ENCODE measurements at places on chromosomes 16 and 17.

- no peak for DNase-seq
Measured at GRCh38 chr17:74282587-74283370, 8.7 kb downstream of the DNAI2 start.

DNA sequence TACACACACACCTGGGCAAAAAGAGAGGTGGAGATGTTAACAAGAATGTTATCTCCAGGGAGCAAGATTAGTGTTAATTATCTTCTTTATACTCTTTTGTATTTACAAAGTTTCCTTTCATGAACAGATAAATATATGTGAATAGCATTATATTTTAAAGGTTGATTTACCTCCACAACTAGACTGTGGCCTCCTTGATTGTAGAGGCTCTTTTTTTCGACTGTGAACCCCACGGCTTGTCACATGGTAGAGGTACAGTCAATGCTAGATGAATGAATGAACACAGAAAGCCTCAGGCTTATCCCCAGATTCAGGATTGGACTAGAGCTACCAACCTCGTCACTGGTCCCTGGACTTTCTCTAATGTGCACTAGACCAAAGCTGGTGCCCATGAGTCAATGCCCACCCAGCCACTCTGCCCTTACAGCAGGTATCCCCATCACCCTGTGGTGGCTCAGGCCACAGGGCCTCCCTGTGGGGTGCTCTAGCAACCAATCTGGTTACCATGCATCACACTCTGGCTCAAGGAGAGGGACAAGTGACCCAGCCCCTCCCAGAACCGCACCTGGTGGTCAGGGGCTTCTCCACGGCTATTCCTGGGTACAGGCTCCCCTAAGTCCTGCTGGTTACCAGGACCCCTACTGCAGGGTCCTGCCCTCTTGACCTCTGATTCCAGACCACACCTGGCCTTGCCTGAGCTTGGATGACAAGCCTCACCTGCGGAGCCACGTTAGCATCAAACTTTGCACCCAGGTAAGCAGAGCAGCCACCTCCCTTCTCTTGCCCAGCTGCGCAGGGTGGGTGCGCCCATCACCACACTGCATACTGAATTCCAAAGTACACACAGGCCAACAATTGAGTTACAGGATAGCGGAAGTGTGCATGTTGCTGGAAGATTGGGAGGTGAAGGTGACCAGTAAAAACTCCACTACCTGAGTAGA is 101.0 kb downstream of the CDYL2 start:
- no peak for DNase-seq

- DNase-seq, result no peak
Measured at GRCh38 chr16:66746682-66747081, 4.7 kb downstream of the DYNC1LI2 start.

DNA sequence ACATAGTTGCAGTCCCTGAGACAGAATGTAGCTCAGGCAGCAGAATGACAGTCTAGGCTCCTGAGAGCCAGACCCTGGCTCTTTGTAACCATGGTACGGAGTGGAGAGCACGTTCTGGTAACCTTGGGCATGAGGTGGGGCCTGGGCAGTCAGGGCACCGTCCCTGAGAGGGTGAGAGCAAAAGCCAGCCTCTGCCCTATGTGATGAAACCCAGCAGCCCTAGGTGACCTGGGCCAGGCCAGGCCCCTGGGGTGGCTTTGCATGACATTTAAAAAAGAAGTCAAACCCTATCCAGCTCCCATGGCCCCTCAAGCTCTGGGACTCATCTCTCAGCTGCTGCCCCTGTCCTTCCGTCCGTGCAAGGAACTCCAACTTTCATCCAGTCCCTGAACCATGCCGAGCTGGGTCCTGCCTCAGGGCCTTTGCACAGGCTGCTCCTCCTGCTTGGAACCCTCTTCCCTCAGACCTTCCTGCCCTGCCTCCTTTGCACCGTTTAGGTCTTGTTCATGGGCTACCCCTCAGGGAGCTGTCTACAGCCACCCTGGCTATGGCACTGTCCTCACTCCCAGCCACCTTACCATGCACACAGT is 188.6 kb downstream of the NTN1 start:
- no peak for DNase-seq

DNA sequence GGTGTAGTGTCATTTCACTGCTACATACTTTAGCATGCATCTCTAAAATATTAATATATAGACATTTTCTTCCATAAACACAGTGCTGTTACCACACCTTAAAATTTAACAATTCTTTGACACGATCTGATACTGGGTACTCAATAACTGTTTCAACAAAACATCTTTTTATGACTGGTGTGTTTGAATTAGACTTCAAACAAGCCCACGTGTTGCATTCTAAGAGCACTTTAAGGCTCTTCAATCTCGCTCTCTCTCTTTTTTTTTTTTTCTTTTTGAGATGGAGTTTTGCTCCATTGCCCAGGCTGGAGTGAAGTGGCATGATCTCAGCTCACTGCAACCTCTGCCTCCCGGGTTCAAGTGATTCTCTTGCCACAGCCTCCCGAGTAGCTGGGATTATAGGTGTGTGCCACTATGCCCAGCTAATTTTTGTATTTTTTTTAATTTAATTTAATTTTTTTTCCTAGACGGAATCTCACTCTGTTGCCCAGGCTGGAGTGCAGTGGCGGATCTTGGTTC is 15.8 kb upstream of the SLC46A1 start:
- no peak for DNase-seq

- DNase-seq, result no peak
Measured at GRCh38 chr16:81710596-81710995, 68.5 kb upstream of the PLCG2 start.

DNA sequence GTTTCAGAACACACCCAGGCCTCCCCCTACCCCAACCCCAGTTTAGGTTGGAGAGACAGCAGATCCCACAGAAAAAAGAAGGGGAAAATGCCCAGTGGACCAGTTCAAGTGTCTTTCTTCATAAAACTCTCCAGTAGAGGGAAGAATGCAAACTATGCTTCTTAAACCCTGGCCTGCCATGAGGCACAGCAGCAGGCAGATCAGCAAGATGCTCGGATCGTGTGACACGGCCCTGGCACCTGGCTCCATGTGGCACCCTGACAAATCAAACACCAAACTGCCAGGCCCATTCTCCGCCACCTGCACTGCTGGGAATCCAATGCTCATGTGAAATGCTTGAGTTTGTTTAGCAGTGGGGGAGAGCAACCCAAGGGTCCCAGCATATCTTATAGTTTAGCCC is 166.8 kb downstream of the SOX9 start:
- DNase-seq, result no peak

GRCh38 chr16:8075271-8075670 is 515.0 kb downstream of the TMEM114 start:
- DNase-seq, result no peak

Data from activated gamma-delta T cell (primary cell).